ENCODE measurements at places on chromosomes 13 and 19.

DNA sequence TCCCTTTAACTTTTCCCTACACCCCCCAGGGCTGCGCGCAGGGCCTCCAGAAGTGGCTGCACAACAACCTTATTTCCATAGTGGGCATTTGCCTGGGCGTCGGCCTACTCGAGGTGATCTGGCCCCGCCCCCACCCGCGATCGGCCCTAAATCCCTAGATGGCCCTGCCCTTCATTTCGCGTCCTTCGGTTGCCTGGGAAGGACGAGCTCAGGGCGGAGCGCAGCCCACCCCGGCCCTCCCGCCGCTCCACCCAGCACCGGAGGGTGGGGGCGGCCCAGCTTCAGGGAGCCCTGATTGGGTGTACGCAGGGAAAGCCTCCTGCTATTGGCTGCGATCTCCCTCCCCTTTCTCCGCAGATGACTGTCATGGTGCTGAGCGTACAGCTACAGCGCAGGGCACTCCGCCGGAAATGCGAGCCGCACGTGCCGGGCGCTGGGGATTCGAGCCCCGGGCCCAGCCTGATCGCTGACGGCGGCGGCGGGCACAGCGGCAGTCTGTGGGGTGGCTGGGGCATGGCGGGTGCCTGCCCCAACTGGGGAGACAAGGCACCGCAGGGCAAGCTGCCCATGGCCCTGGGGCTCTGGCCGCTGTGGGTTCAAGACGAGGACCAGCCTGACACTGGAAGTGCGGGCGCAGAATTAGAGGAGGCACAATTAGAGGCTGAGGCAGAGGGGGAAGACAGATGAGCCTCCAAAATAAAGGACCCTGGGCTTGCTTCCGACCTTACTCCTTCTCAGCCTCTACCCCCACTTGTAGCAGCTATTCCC is 4.3 kb downstream of the CD37 start:
- no peak for DNase-seq

GRCh38 chr13:49303533-49304252 is 56.0 kb downstream of the CDADC1 start:
- no peak for DNase-seq

GRCh38 chr13:77338961-77339401 is 12.1 kb upstream of the MYCBP2 start:
- DNase-seq = peak; percentile 63

- no peak for DNase-seq
These were observed 137.7 kb downstream of the SOX1 start for GRCh38 chr13:112204346-112205327.

DNA sequence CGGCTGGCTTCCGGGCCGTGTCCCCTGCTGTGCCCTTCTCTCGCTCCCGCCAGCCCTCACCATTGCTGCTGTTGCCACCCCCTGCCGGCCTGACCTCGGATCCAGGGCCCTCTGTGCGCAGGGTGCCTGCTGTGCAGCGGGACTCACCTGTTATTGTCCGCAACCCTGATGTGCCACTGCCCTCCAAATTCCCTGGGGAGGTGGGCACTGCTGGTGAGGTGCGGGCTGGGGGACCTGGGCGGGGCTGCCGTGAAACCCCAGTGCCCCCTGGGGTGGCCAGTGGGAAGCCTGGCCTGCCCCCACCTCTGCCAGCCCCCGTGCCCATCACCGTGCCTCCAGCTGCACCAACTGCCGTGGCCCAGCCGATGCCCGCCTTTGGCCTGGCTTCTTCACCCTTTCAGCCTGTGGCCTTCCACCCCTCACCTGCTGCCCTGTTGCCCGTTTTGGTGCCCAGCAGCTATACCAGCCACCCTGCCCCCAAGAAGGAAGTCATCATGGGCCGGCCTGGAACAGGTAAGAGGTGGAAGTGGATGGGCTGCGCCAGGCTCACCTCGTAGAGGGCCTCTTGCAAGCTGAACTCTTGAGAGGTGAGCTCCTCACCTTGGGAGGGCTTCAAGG is 5.1 kb downstream of the CIC start:
- no peak for DNase-seq

DNA sequence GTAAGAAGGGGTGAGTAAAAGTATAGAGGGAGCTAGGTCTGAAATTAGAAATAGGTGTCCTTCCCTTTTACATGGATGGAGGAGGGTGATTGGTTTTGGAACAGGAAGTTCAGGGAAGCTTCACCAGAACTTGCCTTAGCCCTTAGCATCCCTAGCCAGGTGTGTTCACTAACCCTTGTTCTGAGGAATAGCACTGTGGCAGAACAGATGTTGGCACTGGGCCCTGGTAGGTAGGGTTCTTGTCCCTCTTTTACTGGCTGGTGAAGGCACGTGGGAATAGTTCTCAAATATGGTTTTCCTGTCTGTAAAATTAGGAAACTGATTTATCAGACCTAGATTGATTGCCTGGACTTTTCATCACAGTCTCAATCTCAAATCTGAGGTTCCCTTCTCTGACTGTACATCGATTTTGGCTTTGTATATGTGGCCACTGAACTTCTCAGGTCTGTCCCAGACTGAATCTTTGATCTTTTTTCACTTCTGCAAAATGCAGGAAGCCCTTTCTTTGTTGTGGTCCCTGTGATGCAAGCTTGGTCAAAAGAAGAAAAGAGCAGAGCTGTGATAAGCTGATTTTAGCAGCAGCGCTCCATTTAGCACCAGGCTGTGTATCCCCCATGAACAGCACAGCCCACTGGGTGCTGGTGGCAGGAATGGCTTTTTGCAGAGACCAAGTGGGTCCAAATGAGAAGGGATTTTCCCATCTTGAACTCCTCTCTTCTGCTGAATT is 86.2 kb upstream of the HTR2A start:
- DNase-seq = peak; percentile 53

DNA sequence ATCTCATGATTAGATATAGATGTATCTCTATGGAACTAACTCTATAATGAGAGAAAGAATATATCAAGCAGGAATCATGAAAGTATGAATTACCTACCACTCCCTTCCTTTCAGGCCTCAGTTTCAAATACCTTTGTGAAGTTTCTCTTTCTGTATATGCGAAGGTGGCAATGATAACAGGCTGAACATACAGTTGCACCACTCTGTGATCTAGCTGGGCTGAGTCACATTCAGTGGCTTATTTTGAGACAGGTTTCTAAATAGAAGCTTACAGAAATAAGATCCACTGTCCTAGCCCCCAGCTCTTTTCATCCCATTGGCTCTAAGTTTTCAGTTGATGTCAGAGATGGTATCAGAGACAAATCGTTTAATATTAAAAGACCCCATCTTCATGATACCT is 662.0 kb downstream of the SLITRK1 start:
- no peak for DNase-seq

DNA sequence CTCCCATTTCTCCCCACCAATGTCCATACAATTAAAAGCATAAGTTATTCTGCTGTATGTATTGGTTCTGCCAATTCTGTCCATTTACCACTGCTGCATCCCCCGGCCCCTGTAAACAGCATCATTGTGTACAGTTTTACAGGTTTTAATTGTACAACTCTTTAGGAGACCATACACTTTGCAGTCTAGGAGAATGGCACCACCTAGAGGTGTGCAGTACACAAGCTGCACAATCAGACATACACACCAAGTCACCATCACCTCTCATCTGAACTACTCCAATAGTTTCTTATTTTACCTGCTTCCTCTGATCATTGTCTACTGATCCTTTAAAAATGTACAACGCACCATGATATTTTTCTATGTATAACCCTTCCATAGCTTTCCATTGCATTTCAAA is 855.9 kb upstream of the KLHL1 start:
- DNase-seq = peak; percentile 34

DNA sequence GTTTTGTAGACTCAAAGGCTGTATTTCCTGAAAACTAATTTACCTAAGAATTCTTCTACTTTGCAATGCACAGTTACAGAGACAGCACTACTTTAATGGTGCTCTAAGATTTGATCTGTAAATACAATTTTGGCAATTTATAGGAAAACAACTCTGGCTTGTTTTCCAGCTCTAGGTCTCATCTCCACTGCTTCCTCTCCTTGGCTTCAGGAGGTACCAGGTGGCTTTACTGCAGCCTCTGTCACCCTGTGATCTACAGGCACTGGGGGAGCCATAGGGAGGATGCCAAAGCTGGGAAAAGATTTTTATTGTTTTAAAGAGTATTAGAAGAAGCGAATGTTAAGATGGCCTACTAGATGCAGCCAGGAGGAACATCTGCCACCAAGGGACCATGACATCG is 1563.6 kb downstream of the OLFM4 start:
- no peak for DNase-seq

DNA sequence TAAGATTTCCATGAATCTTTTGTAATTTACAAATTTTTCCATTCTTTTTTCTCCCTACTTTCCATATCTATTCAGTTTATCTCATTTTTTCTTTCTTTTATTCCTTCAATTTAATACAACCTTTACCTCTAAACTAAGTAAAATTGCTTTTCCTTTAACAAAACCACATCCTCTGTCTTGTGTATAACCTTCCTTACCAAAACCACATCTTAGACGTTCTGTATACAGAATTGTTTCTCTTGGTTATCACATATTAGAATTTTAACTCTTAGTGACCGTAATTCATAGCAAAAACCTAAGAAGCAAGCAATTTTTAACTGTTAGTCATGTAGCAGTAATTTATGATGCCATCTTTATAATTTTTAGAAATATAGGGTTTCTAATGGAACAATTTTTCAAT is 15.0 kb downstream of the PPP5C start:
- DNase-seq = no peak

GRCh38 chr13:35129500-35129899 is 187.4 kb downstream of the NBEA start:
- no peak for DNase-seq
